ENCODE measurements at places on chromosomes 13 and 19. TPM values are rescaled to one million over a fixed set of nuclear protein-coding genes. Genes with fewer than 3 reads are reported as not detected.

DNA sequence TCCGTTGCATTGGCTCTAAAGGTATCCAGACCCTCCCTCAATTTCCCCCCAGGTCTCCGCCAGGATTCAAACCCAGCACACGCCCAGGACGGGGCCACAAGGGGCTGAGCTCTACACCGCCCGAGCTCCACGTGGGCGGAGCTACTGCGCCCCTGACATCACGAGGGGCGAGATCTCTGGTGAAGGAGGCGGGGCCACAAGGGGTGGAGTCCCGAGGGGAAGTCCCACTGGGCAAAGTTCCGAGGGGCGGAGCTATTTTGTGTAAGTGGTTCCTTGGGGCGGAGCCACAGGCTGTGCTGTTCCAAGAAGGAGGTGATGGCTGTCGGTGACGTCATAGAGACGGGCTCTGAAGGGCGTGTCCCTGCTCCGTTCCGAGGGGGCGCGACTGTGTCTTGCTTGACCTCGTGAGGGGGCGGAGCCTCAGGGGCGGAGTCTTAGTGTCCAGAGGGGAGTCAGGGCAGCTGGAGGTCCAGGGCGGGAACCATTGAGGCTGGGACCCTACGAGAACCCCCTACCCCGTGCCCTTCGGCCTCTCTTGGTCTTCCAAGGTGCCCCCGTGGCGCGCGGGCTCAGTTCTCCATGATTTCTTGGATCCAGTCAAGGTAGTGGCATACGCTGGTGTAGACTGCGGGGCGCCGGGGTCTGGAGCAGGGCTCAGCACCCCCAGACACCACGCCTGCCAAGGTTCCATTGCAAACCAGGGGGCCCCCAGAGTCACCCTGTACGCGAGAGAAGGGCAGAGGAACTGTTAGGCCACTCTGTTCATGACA, 1.3 kb upstream of the KLK8 start:
- peak; percentile 96 for DNase-seq

- no peak for DNase-seq
Measured at GRCh38 chr13:35927567-35928021, 203.6 kb downstream of the DCLK1 start.

- DNase-seq: no peak
Measured at GRCh38 chr19:2740314-2740656, 468 bp upstream of the SLC39A3 start.

GRCh38 chr13:41699759-41700158, 242.4 kb downstream of the RGCC start:
- no peak for DNase-seq

The MBD3L3 gene
- not detected for total RNA-seq

The KCNK6 gene
- 5.1 TPM for total RNA-seq
